ENCODE measurements at places on chromosomes 13 and 19.
A peak's percentile ranks its signal among the peaks of the same experiment; 100 is the strongest.

DNA sequence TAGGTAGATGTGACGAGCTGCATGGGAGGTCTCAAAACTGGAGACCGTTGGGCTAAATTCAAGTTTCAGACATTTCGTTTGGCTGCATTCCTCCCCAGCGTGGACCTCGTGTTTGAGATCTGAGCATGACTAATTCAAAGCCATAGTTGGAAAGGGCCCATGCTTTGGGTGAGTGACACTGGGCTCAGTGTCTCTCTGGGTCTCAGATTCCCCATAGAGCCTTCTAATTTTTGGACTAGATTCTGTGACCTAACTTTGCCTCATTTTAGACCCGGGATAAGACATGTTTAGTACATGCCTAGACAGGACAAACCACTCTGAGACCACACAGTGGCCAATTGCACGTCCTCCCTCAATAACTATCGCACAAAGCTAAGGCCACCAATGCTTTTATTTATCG, 16.6 kb downstream of the CKM start:
- no peak for DNase-seq

GRCh38 chr19:7605490-7606222, 10.0 kb downstream of the CAMSAP3 start:
- DNase-seq, result peak; percentile 47

DNA sequence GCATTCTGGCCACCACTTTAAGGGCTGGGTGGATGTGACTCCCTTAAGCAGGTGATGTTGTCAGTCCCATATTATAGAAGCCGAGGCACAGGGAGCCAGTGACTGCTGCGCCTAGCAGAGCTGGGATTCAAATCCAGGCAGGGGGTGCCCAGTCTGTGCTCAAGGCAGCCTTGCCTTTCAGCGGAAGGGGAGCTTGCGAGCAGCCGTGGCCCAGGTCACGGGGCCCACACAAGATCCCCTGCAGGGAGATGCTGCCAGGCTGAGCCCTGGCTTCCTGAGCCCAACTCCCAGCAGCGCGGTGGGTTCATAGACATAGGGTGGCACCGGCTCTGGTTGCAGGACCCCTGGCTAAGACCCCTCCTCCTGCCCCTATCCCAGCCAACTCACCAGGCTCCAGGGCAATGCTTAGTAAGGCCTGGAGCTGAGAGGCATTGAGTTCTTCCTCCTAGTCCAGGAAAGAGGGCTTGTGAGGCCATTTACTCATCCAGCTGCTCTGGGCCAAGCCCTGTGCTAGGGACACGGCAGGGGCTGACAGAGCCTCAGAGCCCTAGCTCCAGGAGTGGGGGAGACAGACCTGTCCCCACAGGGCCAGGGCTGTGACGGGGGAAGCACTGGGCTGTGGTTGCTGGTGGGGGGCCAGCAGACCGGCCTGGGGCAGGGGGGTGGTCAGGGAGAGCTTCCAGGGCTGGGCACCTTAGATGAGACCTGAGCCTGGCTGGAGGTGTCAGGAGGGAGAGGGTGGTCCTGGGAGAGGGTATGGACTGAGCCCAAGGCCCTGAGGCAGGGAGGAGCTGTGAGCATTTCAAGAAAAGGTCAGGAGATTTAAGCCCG, 9.6 kb downstream of the CAPN12 start:
- DNase-seq, result peak; percentile 41

DNA sequence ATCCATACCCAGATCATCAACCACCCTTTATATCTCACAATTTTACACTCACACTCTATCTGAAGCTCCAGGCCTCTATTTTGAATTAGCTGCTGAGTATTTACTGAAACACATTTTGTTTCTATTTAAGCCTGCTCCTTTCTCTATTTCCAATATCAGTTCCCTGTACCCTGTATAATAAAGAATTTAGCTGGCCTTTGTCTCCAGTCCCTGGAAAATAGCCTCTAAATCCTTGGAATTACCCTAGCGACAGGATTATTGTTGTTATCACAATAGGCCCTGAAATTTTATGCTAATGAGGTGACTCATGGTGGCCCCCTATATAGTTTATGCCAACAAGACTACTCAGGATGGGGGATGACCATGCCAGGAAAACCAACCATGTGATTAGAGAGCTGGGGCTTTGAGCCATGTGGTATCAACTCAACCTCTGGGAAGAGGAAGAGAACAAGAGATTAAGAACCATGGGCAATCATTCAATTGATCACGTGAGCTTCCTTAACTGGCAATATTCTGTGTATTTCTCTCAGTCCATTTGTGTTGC, 72.7 kb downstream of the KATNAL1 start:
- DNase-seq, result peak; percentile 4

DNA sequence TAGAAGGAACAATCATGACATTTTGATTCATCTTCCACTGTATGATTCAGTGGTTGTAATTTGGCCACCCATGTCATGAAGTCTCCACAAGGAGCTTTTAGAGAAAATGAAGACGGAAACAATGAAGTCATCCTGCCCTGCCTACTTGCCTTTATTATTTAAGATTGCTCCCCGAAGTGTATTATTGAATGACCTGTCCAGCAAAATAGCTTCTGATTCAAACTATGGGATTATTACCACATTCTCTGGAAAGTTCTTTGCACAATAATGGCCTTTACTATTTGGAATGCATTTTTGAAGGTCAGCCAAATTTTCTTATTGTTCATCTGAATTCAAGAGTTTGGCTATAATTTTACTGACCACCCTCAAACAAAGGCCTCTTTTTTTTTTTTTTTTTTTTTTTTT, 77.8 kb upstream of the RFC3 start:
- no peak for DNase-seq

- peak; percentile 39 for DNase-seq
Observed at GRCh38 chr19:36215276-36216123, 594 bp downstream of the ZNF146 start.

DNA sequence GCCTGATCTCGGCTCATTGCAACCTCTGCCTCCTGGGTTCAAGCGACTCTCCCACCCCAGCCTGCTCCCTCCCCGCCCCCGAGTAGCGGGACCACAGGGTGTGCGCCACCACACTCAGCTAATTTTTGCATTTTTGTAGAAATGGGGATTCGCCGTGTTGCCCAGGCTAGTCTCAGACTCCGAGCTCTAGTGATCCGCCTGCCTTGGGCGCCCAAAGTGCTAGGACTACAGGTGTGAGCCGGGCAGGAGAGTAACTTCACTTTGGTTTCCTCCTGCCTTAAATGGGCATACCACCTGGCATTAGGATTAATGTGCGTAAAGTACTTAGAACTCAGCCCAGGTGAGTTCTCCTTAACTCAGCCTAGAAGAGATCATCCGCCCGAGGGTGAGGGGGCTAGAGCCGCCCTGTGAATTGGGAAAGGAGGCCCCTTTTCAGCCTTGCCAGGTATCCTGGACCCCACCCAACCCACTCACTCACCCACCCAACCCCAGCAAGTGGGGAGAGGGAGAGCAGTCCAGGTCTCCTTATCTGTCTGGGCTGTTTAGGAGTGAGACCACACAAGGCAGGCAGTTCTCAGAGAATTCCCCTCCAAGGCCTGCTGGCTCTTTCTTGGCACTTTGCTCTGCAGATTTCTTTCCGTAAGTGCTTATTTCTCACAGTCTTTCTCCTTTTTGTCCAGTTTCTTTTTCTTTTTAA, 1.2 kb upstream of the ZFP36 start:
- no peak for DNase-seq
